Activated naive CD4-positive, alpha-beta T cell treated with anti-CD3 and anti-CD28 coated beads, Interleukin-2, amount 50 U/mL, for 16 hours (primary cell): ENCODE measurements at places on chromosomes 12 and 14.
A peak's percentile ranks its signal among the peaks of the same experiment; 100 is the strongest.

DNA sequence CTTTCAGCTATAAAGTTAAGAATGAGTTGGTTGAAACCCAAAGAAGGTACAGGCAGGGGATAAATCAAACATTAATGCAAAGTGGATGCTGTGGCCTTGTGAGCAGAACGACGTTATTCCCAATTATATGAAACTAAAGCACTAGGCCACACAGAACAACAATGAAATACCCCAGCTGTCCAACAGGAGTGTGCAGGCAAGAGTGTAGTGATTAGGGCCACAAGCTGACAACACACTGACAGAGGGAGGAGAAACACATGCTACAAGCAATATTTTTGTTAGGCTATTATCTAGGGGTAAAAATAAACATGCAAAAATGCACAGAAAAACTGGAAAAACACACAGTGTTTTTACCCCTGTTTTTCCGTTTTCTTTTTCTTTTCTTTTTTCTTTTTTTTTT lies 15.0 kb downstream of the MAP3K9 start:
- no peak for DNase-seq

- no peak for DNase-seq
Measured at GRCh38 chr14:60648249-60648933, 886 bp downstream of the SIX1 start.

DNA sequence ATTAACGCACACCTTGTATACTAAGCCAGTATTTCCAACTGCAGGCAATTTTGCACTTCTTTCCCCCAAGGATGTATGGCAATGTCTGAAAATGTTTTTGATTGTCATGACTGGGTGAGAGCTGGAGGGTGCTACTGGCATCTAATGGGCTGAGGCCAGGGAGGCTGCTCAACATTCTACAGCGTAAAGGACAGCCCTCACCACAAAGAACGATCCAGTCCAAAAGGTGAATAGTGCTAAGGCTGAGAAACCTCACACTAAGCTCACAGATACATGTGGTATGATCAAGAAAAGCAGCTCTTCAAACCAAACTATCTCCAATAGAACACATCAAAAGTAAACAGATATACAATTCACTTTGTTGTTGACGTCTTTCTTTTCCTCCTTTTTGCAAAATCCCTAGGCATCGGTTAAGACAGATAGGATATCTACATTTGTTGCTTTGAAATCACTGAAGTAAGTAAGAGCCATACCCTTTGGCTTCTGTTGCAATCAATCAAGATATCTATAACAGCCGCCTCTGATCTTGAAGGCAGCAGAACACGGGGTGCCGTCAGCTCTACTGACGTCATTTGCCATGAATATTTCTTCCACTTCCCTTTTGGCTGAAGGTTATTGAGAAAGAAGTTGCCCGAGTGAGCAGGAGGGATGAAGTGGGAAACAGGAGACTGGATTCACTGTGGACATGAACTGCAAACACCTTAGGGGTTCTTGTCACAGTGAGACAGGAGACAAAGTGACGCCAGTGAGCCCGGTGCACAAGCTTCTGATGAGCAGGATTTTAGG lies 218.3 kb downstream of the FOXN3 start:
- DNase-seq = no peak

GRCh38 chr12:28191051-28192048 lies 1.1 kb downstream of the CCDC91 start:
- peak; percentile 22 for DNase-seq

DNA sequence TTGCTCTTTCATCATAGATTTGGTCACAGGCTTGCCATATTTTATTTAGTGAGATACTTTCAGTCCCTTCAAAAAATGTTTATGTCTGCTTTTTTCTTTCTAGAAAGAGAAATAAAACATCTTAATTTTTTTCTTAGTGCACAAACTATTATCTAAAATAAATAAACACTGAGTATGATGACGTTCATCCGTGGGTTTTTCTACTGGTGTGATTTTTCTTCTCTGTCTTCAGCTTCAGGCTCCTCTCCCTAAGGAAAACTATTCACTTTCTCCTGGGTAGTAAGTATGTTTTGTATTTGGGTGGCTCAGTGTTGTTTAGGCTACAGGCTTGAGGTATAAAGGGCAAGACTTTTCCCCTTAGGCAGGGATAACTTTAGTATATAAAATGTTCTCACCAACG lies 154.7 kb downstream of the DACT1 start:
- DNase-seq = no peak

DNA sequence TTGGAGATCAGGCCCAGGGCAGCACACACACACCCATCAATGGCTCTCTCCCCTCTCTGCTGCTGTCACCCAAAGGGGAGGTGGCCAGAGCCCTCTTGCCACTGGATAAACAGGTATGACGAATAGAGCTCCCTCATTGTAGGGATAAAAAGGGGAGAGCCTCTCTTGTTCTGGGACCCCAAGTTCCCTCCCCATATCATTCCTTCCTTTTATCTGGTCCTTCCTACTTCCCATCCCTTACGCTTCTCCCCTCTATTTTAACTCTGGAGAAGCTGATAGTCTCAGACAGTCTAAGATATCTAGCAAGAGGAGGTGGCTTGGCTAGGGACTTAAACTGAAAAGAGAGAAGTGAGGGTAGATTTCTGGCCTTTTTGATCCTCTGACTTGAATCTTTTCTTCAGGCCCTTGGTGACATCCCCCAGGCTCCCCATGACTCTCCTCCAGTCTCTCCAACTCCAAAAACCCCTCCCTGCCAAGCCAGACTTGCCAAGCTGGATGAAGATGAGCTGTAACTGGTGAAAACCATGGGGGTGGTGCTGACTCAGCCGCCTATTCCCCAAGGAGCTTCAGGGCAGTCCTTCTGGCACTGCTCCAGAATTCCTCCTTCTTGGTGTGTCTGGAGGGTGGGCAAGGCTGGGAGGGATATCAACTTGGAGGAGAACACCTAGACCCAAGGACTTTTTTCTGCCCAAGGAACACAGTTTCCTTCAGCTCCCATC lies 5.3 kb downstream of the ARHGEF25 start:
- no peak for DNase-seq

DNA sequence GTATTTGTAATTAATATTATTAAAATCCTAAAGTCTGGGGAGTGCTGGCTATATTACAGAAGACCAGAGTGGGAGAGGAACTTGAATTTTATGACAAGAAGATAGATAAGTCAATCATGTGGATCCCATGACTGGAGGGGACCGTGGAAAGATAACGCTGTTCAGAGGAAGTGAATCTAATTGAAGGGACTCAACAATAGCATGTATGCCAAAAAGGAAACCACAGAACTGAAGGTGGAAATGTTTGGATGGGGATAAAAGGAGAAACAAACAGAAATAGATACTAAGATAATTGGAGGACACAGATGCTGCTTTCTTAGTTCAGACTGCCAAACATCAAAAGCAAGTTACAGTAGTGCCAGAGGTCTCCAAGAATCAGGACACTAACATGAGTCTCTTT lies 21.1 kb downstream of the OR6J1 start:
- DNase-seq = no peak

- DNase-seq = no peak
Measured at GRCh38 chr14:70934502-70935134, 27.4 kb downstream of the PCNX1 start.

GRCh38 chr12:117903110-117903840 lies 65.5 kb downstream of the KSR2 start:
- no peak for DNase-seq

DNA sequence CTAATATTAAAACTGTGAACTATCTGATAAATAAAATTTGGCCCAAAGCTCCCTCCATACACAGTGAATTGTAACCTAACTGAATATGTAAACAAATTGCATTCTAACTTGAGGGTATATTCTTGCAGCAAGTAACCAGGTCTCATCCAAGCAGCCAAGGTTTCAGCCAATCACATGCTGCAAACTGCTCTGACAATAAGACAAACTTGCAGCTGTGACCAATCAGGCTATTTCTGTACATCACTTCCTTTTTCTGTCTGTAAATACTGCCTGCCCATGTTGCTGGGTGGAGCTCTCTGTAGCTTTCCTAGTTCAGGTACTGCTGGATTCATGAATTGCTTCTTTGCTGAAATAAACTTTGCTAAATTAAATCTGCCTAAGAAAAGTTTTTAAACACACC lies 499.0 kb downstream of the GALC start:
- no peak for DNase-seq

GRCh38 chr12:96810477-96810876 lies 96.6 kb upstream of the NEDD1 start:
- DNase-seq = no peak

- DNase-seq = no peak
Measured at GRCh38 chr14:31682768-31683167, 121.6 kb downstream of the NUBPL start.

- no peak for DNase-seq
Measured at GRCh38 chr12:101759396-101760047, 20.3 kb upstream of the SYCP3 start.

GRCh38 chr14:24857277-24857676 lies 192.7 kb downstream of the STXBP6 start:
- DNase-seq = no peak

- no peak for DNase-seq
Measured at GRCh38 chr12:88922816-88923215, 342.5 kb upstream of the KITLG start.

- DNase-seq = no peak
Measured at GRCh38 chr14:82009993-82010392, 476.3 kb upstream of the SEL1L start.

GRCh38 chr12:80053051-80053790 lies 46.1 kb upstream of the OTOGL start:
- DNase-seq = no peak

DNA sequence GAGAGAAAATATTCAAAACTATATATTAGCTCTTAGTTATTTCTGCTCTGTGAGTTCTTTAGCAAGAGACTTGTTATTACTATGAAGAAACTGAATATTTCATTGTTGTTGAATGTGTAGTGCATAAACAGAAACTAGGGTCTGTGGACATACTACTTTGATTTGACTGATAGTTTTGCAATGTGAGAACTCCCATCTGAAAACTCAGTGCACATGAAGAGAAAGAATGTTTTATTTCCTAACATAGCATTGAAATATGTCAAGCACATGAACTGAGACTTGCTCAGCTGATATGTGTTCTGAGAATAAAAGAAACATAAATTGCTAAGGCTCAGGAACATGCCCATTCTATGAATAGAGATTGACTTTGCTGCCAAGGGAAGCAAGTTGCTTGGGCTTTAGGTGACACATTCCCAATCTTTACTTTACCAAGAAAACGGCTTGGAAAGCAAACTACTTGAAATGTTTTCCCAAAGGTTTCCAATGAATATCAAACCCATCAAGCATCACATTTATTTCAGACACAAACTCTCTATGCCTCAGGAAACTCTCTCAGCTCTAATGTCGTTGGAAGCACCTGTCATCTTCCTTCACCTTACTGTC lies 290.4 kb downstream of the SLC16A7 start:
- DNase-seq = no peak
